MM.1S (cell line): ENCODE measurements at places on chromosomes 16 and 17.

DNA sequence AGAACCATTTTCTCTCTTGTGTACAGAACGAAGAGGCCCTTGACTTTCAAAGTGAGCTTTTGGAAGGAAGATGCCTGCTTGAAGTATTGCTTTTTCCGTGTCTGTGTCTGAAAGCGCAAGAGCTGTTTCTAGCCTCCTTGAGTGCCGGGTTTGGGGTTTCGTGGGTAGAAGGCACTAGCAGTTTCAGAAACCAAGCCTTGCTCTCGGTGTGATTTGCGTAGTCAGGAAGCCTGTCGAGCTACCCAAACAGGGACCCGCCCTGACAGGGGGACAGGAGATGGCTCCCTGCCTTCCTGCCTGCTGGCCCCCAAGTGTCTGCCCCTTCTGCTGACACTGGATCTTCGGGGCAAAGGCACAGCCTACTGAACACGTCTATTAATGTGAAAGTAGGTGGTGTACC is 322.0 kb downstream of the MAF start:
- H3K27ac ChIP-seq = no peak overlapping the region
- peaks cover 15% of the 10 kb centered on the region for H3K4me1 ChIP-seq
- H3K4me3 ChIP-seq = no peak overlapping the region
- DNase-seq = peak; percentile 79
- H3K27me3 ChIP-seq = peaks cover 36% of the 10 kb centered on the region
- H3K36me3 ChIP-seq = no peaks in the 10 kb centered on the region

DNA sequence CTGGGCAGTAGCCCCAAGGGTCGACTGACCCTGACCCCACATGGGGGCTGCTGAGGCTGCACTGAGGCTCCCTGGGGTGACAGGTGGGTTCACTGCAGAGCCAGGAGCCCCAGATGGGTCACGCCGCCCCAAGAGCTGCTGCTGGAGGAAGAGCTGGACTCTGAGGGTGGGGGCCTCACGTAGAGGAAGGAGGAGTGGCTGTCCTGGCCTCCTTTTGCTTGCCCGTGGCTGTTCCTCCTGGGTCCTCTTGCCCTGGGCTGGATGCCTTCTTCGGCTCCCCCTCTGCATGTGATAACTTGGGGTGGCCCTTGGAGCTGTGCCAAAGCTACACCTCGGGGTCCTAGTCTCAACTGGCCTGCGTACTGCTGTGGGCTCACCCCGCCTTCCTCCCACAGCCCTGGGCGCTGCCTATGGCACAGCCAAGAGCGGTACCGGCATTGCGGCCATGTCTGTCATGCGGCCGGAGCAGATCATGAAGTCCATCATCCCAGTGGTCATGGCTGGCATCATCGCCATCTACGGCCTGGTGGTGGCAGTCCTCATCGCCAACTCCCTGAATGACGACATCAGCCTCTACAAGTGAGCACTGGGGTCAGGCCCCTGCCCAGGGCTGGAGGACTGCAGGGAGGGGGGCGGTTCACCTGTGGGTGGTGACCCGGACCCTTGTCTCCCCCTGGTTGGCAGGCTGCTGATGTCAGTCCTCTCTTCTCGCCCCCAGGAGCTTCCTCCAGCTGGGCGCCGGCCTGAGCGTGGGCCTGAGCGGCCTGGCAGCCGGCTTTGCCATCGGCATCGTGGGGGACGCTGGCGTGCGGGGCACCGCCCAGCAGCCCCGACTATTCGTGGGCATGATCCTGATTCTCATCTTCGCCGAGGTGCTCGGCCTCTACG is 1.1 kb upstream of the AMDHD2 start:
- no peak for DNase-seq
- H3K4me3 ChIP-seq = no peak overlapping the region
- H3K4me1 ChIP-seq = peaks cover 4% of the 10 kb centered on the region; the same call in 1 of the 2 replicates
- no peak overlapping the region for H3K27ac ChIP-seq
- H3K27me3 ChIP-seq = no peaks in the 10 kb centered on the region
- H3K36me3 ChIP-seq = no peaks in the 10 kb centered on the region

GRCh38 chr17:71667661-71668060 is 453.2 kb upstream of the SOX9 start:
- no peaks in the 10 kb centered on the region for H3K4me1 ChIP-seq
- no peaks in the 10 kb centered on the region for H3K27me3 ChIP-seq
- H3K36me3 ChIP-seq = no peaks in the 10 kb centered on the region

- H3K36me3 ChIP-seq = no peaks in the 10 kb centered on the region
- no peak overlapping the region for H3K27ac ChIP-seq
- H3K4me1 ChIP-seq = no peaks in the 10 kb centered on the region
- no peak overlapping the region for H3K4me3 ChIP-seq
Observed at GRCh38 chr17:61000911-61001310, 323.3 kb downstream of the BCAS3 start.

DNA sequence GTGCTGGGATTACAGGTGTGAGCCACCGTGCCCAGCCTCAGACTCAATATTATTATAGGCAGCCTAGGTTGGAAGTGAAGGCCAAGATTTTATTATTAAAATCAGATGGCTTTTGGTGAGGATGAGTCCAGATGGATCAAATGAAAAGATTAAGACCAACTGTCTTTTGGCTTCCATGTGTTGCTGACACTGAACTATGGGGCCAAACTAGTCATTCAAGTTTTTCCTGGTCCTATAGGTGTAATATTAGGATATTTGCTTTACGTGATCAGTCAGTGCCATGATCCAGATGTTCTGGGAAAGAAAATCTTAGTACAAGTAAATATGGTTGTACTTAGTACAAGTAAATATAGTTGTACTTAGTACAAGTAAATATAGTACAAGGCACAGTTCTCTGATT is 140.6 kb downstream of the MAP2K6 start:
- H3K4me3 ChIP-seq = no peak overlapping the region
- no peaks in the 10 kb centered on the region for H3K4me1 ChIP-seq
- H3K27me3 ChIP-seq = no peaks in the 10 kb centered on the region
- H3K27ac ChIP-seq = no peak overlapping the region
- DNase-seq = no peak
- no peaks in the 10 kb centered on the region for H3K36me3 ChIP-seq

DNA sequence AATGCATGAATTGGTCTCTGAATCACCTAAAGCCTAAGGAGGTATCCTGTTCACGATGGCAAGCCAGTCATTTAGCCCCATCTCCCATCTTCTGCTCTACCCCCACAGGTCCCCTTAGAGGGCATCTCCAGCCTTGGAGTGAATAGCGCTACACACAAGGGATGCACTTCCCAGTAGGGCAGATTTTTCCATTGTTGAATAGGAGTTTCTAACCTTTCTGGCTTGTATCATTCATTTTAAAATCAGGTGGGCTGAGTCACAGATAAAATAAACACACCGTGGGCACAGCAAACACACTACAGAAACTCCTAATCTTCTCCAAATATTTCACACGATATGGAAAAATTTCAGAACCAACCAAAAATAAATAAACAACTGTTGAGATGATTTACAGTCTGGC is 201.2 kb upstream of the NOG start:
- no peak overlapping the region for H3K4me3 ChIP-seq
- no peaks in the 10 kb centered on the region for H3K36me3 ChIP-seq
- H3K27ac ChIP-seq = no peak overlapping the region
- DNase-seq = no peak
- no peaks in the 10 kb centered on the region for H3K27me3 ChIP-seq

GRCh38 chr16:70421014-70421413 is 17.9 kb downstream of the ST3GAL2 start:
- H3K4me1 ChIP-seq = peaks cover 23% of the 10 kb centered on the region
- H3K27ac ChIP-seq = no peak overlapping the region
- H3K27me3 ChIP-seq = no peaks in the 10 kb centered on the region
- no peak overlapping the region for H3K4me3 ChIP-seq

GRCh38 chr17:3683054-3683511 is 12.9 kb downstream of the P2RX5 start:
- no peaks in the 10 kb centered on the region for H3K4me1 ChIP-seq
- H3K27ac ChIP-seq = no peak overlapping the region
- H3K4me3 ChIP-seq = no peak overlapping the region
- H3K27me3 ChIP-seq = no peaks in the 10 kb centered on the region
- no peaks in the 10 kb centered on the region for H3K36me3 ChIP-seq

- H3K4me1 ChIP-seq = no peaks in the 10 kb centered on the region
- no peaks in the 10 kb centered on the region for H3K27me3 ChIP-seq
- no peak for DNase-seq
- H3K36me3 ChIP-seq = no peaks in the 10 kb centered on the region
Observed at GRCh38 chr17:34414339-34414738, 51.3 kb upstream of the CCL1 start.

DNA sequence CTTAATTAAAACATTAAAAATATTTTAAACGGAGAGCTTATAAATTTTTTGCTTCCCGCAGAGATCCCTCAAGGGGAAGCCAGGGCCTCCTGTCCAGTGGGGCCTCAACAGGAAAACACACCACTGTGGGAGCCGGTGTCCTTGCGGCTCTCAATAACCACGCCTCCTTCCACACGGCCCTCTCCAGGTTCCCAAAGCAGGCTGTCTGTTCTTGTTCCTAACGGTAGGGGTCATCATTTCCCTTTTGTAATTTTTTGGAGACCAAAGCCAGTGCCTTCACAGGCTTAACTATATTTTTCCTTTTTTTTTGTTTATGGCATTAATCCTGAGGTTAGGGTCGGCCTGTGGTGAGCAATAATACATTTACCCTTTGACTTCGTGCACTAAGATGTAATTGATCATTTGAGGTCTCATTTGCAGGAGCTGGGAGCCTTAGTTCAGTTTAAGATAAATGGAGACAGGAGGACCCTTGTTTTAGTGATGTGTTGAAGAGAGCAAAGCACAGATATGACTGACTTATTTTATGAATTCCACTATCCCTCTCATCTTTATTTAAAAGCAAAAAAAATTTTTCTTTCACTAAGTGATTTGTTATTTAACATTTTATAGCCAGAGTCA is 77.5 kb upstream of the N4BP1 start:
- peak; percentile 67 for DNase-seq
- H3K36me3 ChIP-seq = no peaks in the 10 kb centered on the region
- no peak overlapping the region for H3K4me3 ChIP-seq
- H3K4me1 ChIP-seq = no peaks in the 10 kb centered on the region

- no peak overlapping the region for H3K27ac ChIP-seq
- DNase-seq = peak; percentile 63
- H3K4me3 ChIP-seq = no peak overlapping the region
- H3K27me3 ChIP-seq = no peaks in the 10 kb centered on the region
Observed at GRCh38 chr17:6666077-6666521, 14.5 kb downstream of the C17orf100 start.

- no peaks in the 10 kb centered on the region for H3K27me3 ChIP-seq
- H3K4me3 ChIP-seq = no peak overlapping the region
- no peaks in the 10 kb centered on the region for H3K4me1 ChIP-seq
- H3K36me3 ChIP-seq = no peaks in the 10 kb centered on the region
Observed at GRCh38 chr17:82745524-82745923, 6.3 kb upstream of the TBCD start.

DNA sequence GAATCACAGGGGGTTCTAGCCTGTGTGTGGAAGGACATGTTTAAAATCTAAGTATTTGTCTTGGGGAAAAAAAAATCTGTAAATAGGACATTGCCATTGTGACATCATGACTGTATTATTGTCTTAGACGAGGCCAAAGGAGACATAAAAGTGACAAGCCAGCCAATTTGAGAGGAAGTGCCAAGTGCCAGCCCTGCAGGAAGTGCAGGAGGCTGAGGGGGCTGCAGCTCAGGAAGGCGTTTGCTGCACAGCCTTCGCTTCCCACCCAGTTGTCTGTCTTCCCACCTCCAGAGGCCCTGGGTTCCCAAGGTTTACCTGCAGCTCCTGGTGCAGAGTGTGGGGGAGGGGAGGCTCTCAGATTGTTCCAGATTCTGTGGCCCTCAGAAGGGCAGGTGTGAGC is 1.3 kb downstream of the ADCY7 start:
- H3K27ac ChIP-seq = no peak overlapping the region
- peaks cover 15% of the 10 kb centered on the region for H3K4me1 ChIP-seq
- H3K4me3 ChIP-seq = no peak overlapping the region

- H3K4me1 ChIP-seq = peaks cover 19% of the 10 kb centered on the region
- no peak overlapping the region for H3K27ac ChIP-seq
- H3K36me3 ChIP-seq = no peaks in the 10 kb centered on the region
- no peaks in the 10 kb centered on the region for H3K27me3 ChIP-seq
Observed at GRCh38 chr17:50855708-50856330, 10.3 kb downstream of the TOB1 start.

DNA sequence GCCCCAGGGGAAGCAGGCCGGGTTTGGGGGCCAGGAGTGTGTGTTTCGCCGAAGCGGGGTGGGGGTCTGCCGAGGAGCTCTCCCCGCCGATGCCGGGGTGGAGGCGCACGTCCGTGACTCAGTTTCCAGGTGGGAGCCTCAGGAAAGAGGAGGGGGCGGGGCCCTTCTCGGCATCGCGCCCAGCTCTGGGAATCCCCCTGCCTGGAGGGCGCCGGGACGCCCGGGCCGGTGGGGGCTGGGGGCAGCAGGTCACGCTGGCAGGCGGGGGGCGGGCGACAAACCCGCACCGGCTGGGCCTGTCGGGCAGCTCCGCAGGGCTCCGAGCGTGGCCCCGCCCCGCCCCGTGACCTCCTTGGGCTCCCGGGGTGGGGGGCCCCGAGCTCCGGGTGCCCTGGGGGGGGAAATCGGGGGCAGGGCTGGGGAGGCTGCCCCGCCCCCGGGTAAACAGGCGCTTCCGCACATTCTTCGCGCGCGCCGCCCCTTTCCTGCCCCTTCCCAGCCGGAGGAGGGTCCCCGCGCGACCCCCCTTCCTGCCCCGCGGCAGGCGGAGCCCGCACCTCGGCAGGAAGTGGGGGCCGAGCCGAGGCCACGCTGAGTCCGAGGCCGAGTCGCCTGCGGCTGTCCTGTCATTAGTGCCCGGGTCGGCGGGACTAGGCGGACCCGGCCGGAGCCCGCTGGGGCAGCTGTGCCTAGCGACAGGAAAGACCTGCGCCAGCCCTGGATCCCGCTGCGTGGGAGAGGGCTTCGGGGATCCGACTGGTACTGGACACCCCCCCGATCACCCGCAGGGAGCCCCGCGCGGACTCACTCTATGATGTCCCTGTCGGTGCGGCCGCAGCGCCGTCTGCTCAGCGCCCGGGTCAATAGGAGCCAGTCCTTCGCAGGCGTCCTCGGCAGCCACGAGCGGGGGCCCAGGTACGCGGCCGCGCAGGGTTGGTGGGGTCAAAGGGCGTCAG is 9.3 kb downstream of the RIPOR1 start:
- H3K4me3 ChIP-seq = peak overlapping the region; percentile 68
- no peaks in the 10 kb centered on the region for H3K36me3 ChIP-seq
- H3K27me3 ChIP-seq = no peaks in the 10 kb centered on the region
- peaks cover 11% of the 10 kb centered on the region for H3K4me1 ChIP-seq

DNA sequence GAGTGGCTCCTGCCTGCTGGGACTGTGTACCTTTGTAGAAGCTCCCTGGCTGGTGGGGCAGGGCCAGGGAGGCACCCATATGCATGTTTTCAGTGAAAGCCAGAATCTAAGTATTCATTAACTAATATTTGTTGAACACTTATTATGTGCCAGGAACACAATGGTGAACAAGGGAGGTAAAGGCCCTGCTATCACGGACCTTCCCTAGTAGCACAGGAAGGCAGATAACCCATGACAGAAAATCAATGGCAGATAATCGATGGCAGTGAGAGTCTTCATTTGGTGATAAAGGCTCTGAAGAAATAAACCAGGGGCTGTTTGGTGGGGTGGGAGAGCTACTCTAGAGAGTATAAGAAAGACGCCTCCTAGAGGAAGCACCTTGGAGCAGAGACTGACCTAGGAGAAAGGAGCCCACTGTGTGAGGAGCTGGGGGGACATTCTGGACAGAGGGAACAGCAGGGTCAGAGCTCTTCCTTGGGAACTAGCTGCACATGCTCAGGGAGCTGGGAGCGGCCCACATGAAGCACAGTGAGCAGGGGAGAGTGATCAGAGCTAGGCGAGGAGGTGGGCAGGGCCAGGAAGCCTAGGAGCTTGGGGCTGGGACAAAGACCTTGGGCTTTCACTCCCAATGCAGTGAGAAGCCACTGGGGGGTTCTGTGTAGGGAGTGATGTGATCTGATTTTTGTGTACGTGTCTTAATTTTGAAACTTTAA is 78.5 kb downstream of the SPECC1 start:
- H3K4me3 ChIP-seq = no peak overlapping the region
- no peak for DNase-seq
- no peaks in the 10 kb centered on the region for H3K36me3 ChIP-seq

- peaks cover 9% of the 10 kb centered on the region; the same call in 1 of the 2 replicates for H3K4me1 ChIP-seq
- H3K27ac ChIP-seq = peak overlapping the region; percentile 95; the same call in 1 of the 2 replicates
- peak overlapping the region; percentile 61 for H3K4me3 ChIP-seq
- H3K27me3 ChIP-seq = no peaks in the 10 kb centered on the region
- DNase-seq = peak; percentile 47
Observed at GRCh38 chr16:78761427-78761826, 662.0 kb downstream of the WWOX start.
